ENCODE measurements at places on chromosomes 11 and 22. TPM values are rescaled to one million over a fixed set of nuclear protein-coding genes. Genes with fewer than 3 reads are reported as not detected.

The SLC17A6 gene
- total RNA-seq: not detected

The MS4A3 gene
- not detected for total RNA-seq

The TMEM191C gene
- total RNA-seq: 0.75 TPM

The SLC5A1 gene
- 134 TPM for total RNA-seq

The TTLL12 gene
- 11.9 TPM for total RNA-seq

The BTG4 gene
- total RNA-seq: not detected

The C11orf65 gene
- 0.57 TPM for total RNA-seq

The OR5A2 gene
- total RNA-seq: not detected

The SSTR3 gene
- total RNA-seq: not detected

The FIBIN gene
- total RNA-seq: 5.5 TPM

The H19 gene
- total RNA-seq: 705 TPM

The KDM4E gene
- not detected for total RNA-seq

The BSCL2 gene
- 13.3 TPM for total RNA-seq

The FZD4 gene
- total RNA-seq: 38.7 TPM

The CLCF1 gene
- total RNA-seq: 6.1 TPM

The OR6T1 gene
- total RNA-seq: not detected

The SLC22A8 gene
- not detected for total RNA-seq

The RASGRP2 gene
- total RNA-seq: 29.8 TPM

Measured in heart left ventricle (tissue), 16 donors.